Foreskin fibroblast (primary cell): ENCODE measurements at places on chromosomes 13 and 19.
A peak's percentile ranks its signal among the peaks of the same experiment; 100 is the strongest.

DNA sequence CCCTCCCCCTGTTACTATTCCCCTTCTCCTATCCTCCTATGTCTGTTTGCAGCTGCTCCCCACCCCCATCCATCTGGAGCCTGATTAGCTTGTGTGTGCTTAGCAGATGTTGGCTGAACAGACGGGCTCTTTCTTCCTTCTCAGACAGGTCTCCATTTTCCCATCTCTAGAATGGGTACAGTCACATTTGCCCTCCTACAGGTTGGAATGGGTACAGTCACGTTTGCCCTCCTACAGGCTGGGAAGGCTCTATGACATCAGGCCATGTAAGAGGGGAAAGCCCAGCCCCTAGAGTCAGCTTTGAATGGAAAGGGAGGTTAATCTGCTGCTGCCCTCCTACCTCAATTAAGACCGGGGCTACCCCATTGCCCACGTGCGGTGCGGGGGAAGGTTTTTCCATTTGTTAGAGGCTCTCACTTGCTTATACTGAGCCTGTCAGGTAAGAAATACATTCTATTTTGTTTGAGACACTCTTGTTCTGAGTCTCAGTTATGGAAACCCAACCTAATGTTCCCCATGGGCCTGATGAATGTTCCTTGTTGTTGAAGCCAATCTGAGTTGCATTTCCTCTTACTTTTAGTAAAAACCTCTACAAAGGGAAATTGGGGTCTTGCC lies 2.2 kb upstream of the CLEC17A start:
- no peak for DNase-seq

- DNase-seq: no peak
Observed at GRCh38 chr19:29478578-29479565, 46.9 kb upstream of the VSTM2B start.

GRCh38 chr13:79662882-79663281 lies 181.9 kb downstream of the NDFIP2 start:
- no peak for DNase-seq

DNA sequence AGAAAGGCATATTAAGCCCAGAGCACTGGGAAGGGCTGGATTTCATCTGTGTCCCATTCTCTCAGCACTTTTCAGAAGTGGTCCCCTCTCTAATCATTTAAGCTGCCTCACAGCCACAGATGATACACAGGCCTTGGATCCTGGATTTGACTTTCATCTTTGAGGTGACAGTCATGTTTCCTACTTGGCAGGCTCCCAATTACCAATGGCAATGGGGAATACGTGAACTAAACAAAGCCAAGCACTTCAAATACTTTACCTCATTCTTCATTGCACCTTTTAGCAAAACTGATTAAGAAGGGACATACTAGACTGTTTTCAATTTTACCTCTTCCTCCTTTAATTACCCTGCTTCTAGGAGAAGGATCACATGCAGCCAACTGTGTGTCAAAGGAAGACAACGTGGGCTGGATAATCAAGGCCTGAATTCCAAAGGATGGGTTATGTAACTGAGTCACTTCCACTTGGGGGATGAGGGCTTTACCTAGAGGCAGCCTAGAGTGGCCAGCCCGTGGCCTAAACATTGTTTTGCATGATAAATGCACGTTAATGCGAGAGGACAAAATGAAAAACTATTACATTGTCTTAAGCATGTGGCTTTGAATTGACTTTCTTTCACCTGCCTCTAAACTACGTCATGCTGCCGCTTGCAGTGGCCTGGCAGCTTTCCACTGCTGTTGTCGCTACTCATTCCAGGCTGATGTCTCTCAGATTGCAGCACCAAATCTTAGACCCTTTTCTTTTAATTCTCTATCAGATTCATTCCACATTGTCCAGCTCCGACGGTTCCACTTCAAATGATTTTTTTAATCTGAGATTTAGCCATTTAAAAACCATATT lies 95.0 kb downstream of the KCTD12 start:
- DNase-seq: no peak

DNA sequence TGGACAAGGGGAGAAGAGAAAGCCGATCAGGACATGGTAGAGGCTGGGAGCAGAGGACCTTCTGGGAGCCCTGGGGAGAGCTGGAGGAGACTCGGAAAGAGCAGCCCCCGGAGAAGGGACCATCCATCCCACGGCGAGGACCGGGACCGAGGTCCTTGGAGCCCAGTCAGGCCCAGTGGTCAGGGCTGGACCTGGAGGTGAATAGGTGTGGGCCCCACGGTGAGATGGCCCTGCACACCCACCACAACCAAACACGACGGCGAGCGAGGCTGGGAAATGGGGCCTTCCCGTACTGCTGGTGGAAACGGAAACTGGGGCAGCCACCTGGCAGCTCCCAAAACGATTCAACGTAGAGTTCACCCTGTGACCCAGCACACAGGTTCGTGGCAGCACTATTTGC lies 3.7 kb upstream of the NTN5 start:
- no peak for DNase-seq

DNA sequence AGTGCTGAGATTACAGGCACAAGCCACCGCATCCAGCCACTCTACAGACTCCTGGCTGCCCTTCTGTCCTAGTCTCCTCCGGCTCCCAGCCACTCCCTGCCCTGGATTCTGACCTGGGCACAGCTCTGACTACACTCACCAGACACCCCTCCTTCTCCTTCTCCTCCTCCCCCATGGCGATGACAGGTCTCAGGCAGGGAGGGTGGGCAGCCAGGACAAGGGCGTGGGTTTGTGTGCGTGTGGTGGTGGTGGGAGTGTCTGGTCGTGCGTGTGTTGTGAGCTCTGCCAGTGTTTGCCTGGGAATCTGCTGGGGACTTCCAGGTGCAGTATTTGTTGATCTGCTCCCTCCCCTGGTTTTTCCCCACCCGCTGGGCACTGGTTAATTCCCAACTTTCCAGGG lies 3.0 kb upstream of the NCCRP1 start:
- DNase-seq: no peak

DNA sequence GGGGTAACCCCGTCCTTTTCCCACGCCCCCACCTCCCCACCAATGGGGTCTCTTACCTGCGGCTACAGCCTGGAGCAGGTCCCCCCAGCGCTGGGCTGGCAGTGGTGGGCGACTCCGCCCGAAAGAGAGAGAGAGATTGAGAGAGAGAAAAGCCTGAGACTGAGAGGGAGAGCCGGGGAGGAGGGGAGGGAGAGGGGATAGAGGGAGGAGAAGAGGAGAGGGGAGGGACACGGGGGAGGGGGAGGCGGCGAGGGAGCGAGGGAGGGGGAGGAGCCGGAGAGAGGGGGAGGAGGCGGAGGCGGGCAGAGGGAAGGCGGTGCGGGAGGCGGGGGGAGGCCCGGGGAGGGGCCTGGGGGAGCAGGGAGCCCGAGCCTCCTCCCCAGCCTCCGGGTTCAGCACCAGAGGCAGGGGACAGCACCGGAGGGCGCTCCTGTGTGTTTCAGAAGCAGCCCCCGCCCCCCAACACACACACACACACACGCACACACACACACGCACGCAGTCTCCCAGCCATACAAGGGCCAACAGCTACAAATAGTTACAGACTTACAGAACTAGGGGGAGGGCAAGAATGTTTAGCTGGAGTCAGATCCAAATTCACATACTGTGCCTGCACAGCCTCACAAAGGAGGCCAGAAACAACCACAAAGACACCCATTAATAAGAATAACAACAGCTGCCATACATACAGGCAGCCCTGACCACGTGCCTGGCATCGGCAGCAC lies at the start of gene SLC8A2:
SLC8A2 (minus strand) TSS at position 161 of the 725 bp plus-strand sequence. CDS start 5,490 bp downstream, outside the sequence.
- peak; percentile 65 for DNase-seq

DNA sequence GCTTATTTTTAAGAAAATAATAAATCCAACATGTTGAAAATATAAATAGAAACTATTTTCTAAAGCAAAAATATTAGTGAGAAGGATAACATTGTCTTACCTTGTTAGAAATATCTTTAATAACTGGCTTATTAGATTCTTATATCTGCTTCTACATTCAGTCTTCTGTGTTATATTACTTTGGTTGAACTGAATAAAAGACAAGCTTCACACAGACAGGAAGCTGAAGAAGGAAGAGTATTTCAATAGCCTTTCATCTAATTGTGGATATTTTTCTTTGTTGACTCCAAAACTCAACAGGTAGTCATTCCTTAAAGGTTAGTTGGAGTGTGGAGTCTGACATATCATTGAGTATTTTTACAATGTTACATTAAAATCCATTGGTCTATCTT lies 10.9 kb downstream of the SETDB2 start:
- DNase-seq: no peak

- DNase-seq: no peak
Observed at GRCh38 chr13:34620862-34621261, 321.2 kb upstream of the NBEA start.
